CD4-positive, CD25-positive, alpha-beta regulatory T cell (primary cell): ENCODE measurements at places on chromosomes 2 and 18. TPM values are rescaled to one million over a fixed set of nuclear protein-coding genes. Genes with fewer than 3 reads are reported as not detected.

Gene CRYBA2
- not detected for total RNA-seq

DNA sequence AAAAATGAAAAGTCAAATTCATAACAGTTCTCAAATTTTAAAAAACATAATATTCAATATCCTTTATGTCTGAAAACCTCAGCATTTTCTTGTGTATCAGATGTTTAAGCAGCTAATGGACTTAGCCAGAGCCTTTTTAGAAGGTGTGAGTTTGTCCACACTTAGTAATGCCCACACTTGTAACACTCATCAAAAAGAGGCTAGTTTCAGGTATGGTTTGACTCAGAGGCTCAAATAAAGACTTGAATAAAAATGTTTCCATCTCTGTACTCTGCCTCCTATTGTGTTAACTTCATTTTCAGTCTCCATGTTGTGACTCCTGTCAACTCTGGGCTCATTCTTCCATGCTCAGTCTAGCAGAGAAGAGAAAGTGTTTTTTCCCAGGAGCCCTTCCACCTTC is 311.6 kb downstream of the IRS1 start:
- no peak for DNase-seq

GRCh38 chr2:230944123-230944653 is 19.1 kb upstream of the GPR55 start:
- DNase-seq = peak; percentile 50

DNA sequence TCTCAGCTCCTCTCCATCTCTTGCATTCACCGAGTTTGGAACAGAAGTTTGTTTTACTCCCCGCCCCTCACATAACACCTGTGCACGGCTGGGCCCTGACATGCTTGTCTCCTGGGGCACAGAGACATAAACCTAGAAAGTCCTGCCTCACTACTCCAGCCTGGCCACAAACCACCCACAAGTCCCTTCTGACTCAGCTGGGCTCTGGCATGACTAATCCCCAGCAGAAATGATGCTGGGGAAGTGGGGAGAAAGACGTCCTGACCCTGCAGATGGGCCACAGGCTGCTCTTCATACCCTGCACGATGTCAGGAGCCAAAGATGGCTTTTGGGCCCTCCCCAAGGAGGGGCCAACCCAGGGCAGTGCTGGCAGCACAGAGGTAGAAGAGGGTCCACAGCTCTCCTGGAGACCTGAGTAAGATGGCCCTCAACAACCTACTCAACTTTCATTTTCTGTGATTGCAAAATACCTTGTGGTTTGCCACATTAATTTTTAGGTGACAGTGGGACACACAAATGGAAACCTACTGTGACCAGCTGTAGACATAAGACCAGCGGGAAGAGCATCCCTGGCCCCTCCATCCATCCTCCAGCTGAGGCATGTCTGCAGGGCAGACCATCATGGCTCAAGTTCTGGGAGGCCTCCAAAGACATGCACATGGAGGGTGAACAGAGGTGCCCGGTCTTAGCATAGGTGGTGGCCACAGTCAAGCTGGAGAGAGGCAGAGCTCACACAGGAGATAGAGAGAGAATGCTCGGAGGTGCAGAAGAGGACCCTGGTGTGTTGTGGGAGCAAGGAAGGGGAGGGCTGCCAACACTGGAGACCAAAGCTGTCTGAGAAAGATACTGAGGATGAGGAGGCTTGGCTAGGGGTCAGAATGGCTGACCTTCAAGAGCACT is 40.0 kb downstream of the DNMT3A start:
- peak; percentile 84 for DNase-seq

GRCh38 chr2:11750422-11750821 is 4.0 kb downstream of the LPIN1 start:
- DNase-seq = peak; percentile 79

DNA sequence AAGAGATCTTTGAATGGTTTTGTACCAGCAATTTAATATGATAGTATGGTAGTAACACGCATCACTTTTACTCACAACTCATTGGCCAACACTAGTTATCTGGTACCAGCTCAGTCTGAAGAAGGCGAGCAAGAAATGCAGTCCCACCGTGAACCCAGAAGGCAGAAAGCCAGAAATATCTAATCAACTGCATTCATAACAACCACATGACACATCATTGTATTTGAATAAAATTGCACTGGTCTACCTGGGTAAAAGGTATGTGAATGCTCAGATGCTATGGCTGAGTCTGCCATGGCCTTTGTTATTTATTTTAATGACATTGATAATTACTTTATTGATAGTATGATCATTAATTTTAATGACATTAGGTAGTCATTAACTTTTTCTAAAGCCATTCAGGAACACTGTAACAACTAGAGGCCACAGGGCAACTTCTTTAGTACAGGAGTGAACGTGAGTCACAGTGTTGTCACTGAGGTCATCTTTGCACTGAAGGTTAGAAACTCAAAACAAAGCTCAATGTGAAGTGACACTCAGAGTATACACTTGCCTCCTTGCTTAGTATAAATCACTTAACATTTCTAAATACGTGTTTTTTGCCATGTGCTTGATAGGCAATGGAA is 475.6 kb upstream of the TNP1 start:
- no peak for DNase-seq

- DNase-seq = no peak
Observed at GRCh38 chr2:223784221-223784772, 53.1 kb downstream of the AP1S3 start.

- DNase-seq = peak; percentile 34
Observed at GRCh38 chr2:28390746-28391563, 1.7 kb upstream of the FOSL2 start.
